ENCODE measurements at places on chromosomes 3 and 15.

DNA sequence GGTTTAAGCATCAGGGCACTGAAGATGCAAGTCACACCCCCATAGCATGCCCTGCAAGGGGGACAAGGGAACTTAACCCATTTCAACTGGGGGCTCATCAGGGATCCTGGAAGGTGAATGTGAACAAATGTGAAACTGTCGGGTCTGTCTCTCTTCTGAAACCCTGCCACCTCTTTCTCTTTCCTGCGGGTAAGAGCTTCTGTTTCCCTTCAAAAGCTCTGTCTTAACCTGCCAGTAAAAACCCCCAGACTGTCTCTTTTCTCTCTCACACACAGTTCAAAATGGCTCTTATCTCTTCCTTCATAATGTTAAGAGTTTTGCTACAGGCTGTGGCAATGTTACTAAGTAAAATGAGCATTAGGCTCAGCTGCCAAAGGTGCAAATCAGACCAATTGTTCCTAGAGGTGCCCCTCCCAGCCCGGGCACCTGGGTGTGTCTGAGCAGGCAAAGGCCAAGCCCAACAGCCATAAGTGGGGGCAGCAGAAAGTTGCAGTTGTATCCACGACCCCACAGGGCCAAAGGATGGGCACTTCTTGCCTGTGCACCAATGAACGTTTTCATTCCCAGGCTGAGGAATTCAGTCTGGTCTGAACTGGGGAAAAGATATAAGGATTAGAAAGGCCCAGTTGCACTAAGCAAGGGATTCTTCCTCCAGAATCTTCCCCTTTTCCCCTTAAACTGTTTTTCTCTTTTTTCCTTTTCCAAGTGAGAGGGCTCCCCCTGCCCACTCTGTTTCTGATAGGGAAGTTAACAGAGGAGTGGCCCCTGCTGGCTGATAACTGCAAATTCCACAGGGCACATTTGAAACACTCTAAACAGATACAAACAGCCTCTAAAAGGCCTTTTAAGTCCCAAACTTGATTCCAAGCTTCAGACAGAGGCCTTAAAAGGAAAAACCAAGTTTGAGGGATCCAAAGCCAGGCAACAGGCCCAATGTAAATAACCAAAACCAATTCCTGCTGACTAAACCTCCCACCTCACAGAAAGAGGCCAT is 113.8 kb upstream of the EPHA6 start:
- DNase-seq = no peak

DNA sequence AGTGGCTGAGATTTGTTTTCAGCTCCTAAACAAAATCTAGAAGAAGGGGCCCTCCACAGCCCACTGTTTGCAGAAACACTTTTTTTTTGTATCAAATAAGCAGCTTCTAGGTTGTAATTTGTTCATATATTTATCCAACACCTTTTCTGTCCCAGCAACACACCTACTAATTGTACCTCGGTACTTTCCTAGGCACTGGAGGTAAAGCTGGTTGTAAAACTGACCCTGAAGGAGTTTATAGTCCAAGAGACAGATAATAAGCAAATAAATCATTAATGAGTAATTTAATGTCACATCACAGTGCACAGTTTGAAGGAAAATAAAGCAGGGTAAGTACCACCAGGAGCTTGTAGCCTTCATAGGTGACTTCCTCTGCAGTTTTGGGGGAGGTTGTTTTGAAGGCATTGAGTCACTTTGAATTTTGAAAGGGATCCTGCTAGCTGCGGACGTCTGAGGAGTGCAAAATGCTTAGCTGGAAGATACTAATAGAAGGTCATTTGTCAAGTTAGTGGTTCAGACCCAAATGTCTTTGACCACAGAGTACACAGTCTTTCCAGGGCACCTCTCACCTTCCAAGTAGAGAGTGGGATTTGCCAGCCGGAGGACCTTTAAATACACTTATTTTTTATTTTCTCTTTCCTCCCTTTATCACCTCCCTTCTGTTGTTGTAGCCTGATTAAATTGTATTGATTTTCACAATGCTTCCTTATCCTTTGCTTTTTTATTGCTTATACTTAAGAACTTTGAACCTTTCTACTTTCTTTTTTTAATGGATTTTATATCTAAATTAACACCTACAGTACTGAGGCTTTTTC is 53.8 kb downstream of the CMSS1 start:
- no peak for DNase-seq

DNA sequence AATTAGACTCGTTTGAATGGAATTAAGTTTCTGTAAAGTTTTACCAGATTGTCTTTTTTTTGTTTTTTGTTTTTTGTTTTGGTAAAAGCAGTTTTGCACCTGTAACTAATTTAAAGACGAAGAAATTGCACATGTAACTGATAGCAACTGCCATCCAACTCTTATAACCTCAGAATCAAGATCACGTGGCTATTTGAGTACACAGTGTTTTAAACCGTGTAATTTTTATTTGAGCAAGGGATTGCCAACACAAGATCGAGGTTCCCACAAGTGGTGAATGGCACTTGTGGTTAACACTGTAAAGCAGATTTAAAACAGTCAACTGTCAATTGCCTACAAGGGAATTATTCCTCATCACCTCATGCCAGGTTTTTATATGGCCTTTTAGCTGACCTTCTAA is 67.3 kb downstream of the PPARG start:
- DNase-seq = no peak

GRCh38 chr15:22903961-22904534 is 65.6 kb downstream of the NIPA2 start:
- DNase-seq = no peak

GRCh38 chr3:66499881-66500575 is 794 bp downstream of the LRIG1 start:
- peak; percentile 79 for DNase-seq

DNA sequence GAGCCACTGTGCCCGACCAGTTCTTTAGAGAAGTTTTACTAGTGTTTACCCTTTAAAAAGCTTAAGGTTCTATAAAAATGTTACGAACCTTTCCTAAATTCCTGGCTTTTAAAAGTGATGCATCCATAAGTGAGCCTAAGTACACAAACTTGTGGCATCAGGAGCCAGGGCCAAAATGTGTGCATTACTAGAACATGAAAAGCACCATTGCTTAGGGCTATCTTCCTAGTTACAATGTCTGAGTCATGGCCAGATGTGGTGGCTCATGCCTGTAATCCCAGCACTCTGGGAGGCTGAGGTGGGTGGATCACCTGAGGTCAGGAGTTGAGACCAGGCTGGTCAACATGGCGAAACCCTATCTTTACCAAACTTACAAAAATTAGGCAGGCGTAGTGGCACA is 39.9 kb downstream of the LEO1 start:
- DNase-seq = no peak

DNA sequence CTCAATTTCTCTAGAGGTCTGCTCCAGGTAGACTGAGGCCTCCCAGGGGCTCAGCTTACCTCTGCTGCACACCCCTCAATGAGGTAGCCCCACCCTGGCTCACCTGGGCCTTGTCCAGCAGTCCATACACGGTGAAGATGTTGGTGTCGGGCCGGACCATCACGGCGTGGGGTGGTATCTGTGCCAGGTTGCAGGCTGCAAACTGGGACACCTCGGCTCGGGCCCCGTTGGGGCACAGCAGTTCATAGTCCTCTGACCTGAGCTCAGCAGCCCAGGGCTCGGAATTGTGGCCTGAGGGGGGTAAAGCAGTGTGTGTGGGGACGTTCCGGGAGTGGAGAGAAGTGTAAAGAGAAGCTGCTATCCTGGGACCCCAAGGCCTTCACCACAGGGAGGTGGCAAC is 23.2 kb downstream of the MELTF start:
- no peak for DNase-seq

GRCh38 chr3:163490119-163490518 is 1588.2 kb downstream of the SI start:
- no peak for DNase-seq

DNA sequence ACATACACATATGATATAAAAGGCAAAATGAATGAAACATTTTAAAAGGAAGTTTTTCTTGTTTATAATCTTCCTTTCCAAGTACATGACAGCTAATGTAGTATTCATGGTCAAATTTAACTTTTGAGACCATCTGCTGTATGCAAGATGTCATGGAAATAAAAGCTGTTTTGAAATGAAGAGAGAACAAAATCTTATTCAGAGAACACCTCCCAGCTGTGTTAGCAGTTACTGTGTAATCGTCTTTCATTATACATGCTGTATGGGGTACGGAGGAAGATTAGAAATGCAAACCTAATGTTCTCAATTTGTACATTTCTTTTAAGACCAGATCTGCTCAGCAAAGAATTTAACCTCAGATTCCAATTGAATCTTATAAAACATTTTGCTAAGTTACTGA is 1182.3 kb downstream of the OTOL1 start:
- DNase-seq = no peak

DNA sequence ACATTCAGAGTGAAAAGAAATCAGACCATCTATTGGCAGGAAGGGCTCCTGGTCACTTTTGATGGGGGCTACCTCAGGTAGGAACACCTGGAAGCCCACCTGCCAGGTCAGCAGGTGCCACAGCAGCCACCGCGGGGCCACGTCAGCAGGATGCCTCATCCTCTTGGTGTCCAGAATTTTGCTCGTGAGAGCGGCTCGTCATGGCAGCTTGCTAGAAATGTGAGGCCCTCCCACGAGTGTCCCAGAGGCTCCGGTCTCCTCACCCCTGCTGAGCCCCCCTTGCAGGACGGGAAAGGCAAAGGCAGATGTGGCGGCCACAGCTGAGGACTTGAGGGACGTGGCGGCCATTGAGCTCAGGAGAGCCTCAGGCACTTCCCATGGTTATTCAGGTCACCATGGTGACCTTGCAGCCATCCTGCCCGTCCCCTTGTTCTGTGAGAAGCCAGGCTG is 129.4 kb downstream of the LRRK1 start:
- peak; percentile 49 for DNase-seq

DNA sequence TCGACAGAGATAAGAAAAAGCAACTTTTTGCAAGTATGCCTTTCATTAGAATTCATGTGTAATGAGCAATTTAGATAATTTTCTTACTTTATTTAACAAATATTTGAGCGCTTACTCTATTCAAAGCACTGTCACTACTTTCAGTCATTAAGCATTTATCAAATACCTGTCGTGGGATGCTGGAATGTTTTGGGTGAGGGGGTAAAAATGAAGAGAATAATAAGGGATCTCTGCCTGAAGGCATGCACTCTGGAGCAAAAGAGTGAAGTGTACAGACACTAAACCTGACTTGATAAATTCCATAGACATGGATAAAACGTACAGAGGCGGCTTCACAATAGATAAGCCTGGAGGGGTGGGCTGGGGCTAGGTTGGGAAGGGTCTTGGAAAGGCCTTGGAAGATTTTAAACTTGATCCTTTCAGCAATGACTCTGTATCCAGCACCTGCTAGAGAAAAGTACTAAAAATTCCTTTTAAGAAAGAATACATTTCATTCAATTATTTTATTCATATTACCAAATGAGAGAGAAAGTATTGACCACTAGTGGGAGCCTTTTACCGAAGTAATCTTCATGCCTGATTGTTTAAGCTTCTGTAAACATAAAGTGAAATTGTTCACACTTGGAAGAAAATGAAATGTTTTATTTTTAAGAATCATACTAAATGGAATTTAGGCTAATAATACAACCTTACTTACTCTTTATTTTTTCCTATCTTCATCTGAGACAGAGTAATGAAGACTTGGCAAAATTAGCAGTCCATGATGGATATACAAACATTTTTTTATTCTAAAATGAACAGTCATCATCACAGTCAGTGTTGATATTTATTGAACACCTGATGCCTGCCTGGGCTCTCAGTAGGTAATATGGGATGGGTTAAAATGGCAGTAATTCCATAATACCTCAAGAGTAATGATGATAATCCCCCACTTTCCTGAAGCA is 113.2 kb downstream of the PPP2R3A start:
- DNase-seq = no peak

DNA sequence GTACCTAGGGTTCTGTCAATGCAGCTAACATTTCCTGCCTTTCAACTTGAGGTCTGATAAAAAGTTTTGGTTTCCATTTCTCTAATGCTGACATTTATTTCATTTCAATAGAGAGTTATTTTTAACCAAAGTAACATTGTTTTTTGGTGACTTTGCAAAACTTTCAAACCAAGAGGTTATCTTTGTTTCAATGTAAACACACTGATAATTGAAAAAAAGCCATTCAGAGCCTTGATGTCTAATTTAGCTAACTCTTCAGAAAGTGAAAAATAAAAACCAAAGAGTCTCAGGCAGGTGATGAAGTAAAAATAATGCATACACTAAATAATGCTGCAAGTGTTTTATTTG is 9.6 kb upstream of the TIPARP start:
- DNase-seq = no peak

DNA sequence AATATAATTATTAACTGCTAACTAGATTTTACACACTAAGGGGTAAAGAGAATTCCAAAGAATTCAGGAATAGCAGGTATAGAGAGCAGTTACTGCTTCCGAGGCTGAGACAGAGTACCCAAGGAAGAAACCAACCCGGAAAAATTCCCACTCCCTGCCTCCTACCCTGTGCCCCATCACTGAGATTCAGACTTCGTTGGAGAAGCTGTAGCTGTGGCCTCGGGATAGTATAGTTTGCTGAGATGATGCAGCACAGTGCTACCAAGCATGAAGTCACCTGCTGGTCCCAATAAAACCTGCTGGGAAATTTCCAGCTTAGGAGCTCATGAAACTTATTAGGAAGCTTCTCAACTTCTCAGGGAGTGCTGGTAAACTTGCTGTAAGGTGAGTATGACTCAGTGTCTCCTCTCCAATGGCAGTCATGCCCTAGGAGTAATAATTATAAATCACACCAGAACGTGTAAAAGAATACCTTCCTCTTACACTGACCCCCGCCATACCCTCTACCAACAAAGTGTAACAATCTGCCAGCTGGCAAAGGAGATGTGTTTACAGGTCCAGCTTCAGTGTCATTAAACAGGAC is 215.2 kb upstream of the ROBO2 start:
- no peak for DNase-seq

GRCh38 chr3:112027142-112027541 is 7.4 kb upstream of the TMPRSS7 start:
- no peak for DNase-seq

DNA sequence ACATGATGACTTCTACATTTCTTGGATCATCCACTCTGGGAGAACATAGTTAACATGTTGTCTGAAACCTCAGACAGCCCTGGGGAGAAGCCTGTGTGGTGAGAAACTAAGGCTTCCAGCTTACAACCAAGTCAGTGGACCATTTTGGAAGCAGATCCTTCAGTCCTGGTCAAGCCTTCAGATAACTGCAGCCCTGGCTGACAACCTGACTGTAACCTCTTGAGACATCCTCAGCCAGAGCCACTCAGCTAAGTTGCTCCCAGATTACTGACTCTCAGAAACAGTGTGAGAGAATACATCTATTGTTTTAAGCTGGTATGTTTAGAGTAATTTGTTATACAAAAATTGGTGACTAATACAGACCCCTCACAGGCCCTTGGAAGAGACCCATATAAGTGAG is 50.9 kb upstream of the KPNA4 start:
- no peak for DNase-seq
